Naive B cell (primary cell): ENCODE measurements at places on chromosomes 3 and 15. TPM values are rescaled to one million over a fixed set of nuclear protein-coding genes. Genes with fewer than 3 reads are reported as not detected.

CCDC54 gene
- polyA plus RNA-seq: not detected

GOLGA8J gene
- polyA plus RNA-seq: not detected

RGMA gene
- polyA plus RNA-seq: not detected

RBPMS2 gene
- 0.32 TPM for polyA plus RNA-seq

SI gene
- polyA plus RNA-seq: not detected

WDR82 gene
- polyA plus RNA-seq: 67.0 TPM

TMCO5A gene
- not detected for polyA plus RNA-seq

SHC4 gene
- polyA plus RNA-seq: not detected

CLRN1 gene
- polyA plus RNA-seq: not detected

CCDC80 gene
- polyA plus RNA-seq: 0.09 TPM

ZNF35 gene
- 5.1 TPM for polyA plus RNA-seq

CCR4 gene
- polyA plus RNA-seq: 0.23 TPM

EIF4G1 gene
- polyA plus RNA-seq: 6.4 TPM

NRG4 gene
- not detected for polyA plus RNA-seq
